ENCODE measurements at places on chromosomes 6 and 20. TPM values are rescaled to one million over a fixed set of nuclear protein-coding genes. Genes with fewer than 3 reads are reported as not detected.

ANGPT4 gene
- 0.29 TPM for total RNA-seq

MLN gene
- total RNA-seq = not detected

UNC5CL gene
- total RNA-seq = 58.3 TPM

GRM4 gene
- total RNA-seq = not detected

R3HDML gene
- total RNA-seq = not detected

SMIM13 gene
- total RNA-seq = 15.8 TPM

SCRT2 gene
- total RNA-seq = not detected

TCF15 gene
- total RNA-seq = not detected

C2 gene
- total RNA-seq = 1.7 TPM

PAK1IP1 gene
- total RNA-seq = 12.3 TPM

FAM8A1 gene
- total RNA-seq = 29.2 TPM

ROMO1 gene
- 101 TPM for total RNA-seq

OPRM1 gene
- not detected for total RNA-seq

ZC2HC1B gene
- total RNA-seq = not detected

FOXF2 gene
- 13.0 TPM for total RNA-seq

ZBTB12 gene
- 0.43 TPM for total RNA-seq

HLA-DOA gene
- 0.45 TPM for total RNA-seq

NRSN2 gene
- 21.7 TPM for total RNA-seq

ARFGEF3 gene
- total RNA-seq = 32.1 TPM

OR2H2 gene
- not detected for total RNA-seq

GPSM3 gene
- 3.1 TPM for total RNA-seq

C20orf96 gene
- total RNA-seq = 8.4 TPM

PROCR gene
- total RNA-seq = 5.3 TPM

IMPG1 gene
- not detected for total RNA-seq
